Hematopoietic multipotent progenitor cell treated with erythropoietin and hydrocortisone succinate and interleukin-3 and kit ligand, for 17 days (in vitro differentiated cells): ENCODE measurements at places on chromosomes 4 and X.

DNA sequence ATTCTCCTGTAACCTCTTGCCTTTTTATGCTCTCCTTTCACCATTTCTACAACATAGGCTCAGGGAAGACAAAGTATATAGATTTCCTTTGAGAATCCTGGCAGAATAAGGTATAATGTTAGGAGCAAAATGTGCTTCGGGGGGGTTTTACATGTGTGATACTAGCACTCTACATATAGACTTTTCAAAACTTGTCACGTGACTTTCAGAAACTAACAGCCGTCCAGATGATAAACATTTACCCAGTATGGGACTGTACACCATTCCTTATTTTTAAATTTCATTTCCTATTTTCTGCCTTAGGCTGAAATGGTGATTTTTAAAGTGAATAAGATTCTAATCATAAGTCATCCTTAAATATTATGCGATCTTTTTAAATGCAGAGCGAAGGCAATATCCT, 420.4 kb upstream of the PITX2 start:
- no peak for DNase-seq

- DNase-seq: no peak
Measured at GRCh38 chrX:154967603-154968002, 54.9 kb downstream of the F8 start.

- DNase-seq: no peak
Measured at GRCh38 chr4:53520116-53520515, 71.2 kb downstream of the LNX1 start.

GRCh38 chrX:6311540-6311939, 82.9 kb upstream of the NLGN4X start:
- no peak for DNase-seq

DNA sequence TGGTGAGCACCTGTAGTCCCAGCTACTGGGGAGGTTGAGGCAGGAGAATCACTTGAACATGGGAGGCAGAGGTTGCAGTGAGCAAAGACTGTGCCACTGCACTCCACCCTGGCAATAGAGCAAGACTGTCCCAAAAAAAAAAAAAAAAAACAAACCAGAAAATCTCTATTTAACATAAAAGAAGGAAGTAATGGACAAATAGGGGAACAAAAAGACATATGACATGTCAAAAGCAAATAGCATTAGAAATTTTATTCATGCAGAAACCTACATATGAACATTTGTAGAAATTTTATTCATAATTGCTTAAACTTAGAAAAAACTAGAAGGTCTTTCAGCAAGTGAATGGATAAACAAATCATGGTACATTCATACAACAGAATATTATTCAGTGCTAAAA, 97.1 kb upstream of the SH3RF1 start:
- no peak for DNase-seq
